ENCODE measurements at places on chromosomes 3 and 15.

GRCh38 chr3:64561325-64561843 is 126.4 kb downstream of the ADAMTS9 start:
- DNase-seq, result no peak

DNA sequence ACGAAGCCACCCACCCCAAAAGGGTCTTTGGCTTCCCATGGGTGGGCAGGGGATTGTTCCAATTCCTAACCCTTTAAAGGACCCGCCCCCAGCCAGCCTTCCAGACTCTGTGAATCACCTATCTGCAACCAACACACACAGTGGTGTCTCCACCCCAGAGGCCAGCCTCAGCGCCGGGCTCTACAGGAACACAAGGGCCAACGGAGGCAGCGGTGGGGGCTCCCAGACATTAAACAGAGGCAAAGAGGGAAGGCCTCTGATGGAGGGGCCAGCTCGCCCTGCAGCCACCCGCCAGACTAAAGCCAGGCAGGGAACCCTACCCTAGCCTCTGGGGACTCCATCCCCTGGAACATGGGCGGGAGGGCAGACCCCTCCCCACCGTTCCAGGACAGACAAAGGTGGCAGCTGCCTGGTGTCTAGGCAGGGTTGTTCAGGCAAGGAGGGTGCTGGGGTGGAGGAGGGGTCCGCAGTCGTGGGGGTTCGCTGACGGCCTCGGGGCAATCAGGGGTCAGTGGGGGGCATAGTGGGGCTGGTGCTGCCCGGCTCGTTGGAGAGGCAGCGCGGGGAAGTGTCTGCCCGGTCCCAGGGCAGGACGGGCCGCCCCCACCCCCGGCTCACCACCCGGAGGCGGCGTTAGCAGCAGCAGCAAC is 448 bp downstream of the SHISA5 start:
- no peak for DNase-seq

DNA sequence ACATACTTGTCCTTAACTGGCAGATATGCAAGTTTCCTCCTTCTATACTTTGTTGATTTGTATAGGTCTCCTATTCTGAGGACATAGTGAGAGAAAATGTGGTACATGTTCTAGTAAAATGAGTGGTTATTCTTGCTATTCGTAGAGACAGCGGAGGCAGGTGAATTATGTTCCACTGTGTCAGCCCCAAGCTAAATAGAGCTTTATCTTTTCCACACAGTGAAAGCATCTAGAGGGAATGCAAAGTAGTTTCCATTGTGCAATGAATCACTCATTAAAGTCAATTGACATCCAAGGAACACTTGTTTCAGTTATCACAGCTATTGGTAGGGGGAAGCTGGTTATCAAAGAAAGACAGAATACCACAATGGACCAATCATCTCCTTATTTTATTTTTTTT is 262.4 kb downstream of the NLGN1 start:
- no peak for DNase-seq

DNA sequence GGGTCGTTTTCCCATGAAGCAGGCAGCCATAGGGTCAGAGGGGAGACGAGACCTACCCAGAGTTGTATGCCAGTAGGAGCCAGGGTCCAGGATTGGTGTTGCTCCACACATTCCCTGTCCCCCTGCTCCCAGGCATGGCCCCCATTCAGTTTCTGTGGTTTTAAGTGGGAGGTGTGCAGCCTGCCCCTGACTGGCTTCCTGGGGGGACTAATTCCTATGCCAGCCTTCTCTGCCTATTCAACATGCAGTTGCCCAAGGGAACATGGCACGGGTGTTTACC is 126.3 kb downstream of the EEFSEC start:
- DNase-seq, result no peak

- no peak for DNase-seq
These were observed 6.8 kb downstream of the IP6K1 start for GRCh38 chr3:49779358-49780079.

Measured in fibroblast of skin of left quadriceps (primary cell).